ENCODE measurements at places on chromosomes 12 and 14. TPM values are rescaled to one million over a fixed set of nuclear protein-coding genes. Genes with fewer than 3 reads are reported as not detected.

DNA sequence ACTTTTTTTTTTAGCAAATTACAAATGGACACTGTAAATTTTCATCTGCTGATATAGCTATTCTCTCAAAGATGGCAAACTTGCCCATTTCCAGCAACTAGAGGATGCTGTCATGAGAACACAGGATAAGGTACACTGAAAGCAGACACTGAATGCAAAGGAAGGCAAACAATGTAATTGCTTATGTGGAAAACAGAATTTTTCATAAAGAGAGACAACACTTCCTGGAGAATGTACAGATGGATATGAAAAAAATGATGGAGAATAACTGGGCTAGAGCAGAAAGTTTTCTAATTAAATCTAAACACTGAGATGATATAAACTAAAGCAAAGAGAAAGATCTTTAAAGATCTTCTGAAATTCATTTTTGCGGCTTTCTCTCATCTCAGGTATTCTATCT lies 581 bp downstream of the CD69 start:
- no peak for DNase-seq

DNA sequence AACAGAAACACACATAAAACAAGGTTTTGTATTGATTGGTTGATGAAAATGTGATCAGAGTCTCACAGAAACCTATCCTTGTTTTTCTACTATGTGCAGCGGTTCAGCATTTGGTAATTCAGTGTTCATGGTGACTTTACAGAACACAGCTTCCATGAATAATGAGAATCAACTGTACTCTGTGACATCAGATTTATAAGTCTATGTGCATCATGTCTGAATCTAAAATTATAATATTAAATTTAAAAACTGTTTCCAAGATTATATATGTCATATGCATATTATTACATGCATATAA lies 104.3 kb downstream of the SLC16A7 start:
- DNase-seq, result no peak

- no peak for DNase-seq
Measured at GRCh38 chr12:121288158-121288845, 8.2 kb downstream of the CAMKK2 start.

DNA sequence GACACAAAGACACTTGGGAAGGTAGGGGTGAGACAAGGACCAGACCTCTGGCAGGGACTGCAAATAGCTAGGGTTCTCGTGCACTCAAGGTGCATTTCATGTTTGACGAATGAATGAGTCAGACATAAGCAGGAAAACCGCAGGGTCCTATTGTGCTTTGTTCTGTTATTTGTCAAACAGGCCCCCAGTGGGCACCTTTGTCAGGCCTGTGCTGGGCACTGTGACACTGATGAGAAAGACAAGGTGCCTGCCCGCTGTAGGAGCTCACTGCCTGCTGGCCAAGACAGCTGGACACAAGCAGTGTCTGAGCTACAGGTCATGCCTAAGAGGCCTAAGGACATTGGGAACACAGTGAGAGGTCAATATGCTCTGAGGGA lies 2.3 kb downstream of the OTUB2 start:
- DNase-seq, result no peak

TDG gene
- total RNA-seq, result 7.0 TPM

GRCh38 chr12:48651681-48652080 lies 30.4 kb downstream of the KANSL2 start:
- no peak for DNase-seq

- DNase-seq, result no peak
Measured at GRCh38 chr12:52308806-52309425, 12.3 kb downstream of the KRT83 start.

GRCh38 chr14:75579882-75580281 lies 1.5 kb downstream of the FLVCR2 start:
- DNase-seq, result peak; percentile 77

DNA sequence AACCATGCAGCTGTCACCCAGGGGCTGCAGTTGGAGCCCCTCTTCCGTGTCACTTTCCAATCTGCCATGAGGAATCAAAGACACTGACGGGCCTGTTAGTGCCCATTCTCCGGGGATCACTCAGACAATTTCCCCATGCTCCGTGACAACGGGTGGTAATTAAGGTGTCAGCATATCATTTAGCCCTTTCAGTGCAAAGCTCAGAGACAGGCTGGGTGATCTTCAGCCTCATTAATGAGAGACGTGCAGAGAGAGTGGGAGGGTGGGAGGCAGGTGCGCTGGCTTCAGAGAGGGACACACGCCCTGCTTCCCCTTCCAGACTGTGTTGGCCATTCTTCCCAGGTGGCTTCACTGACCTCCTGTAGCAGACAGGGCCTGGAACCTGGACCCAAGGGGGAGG lies 58.7 kb downstream of the MVK start:
- DNase-seq, result no peak

CRIP2 gene
- total RNA-seq, result 23.8 TPM

SOAT2 gene
- total RNA-seq, result 0.25 TPM

GRCh38 chr14:96100161-96101064 lies 61.3 kb downstream of the C14orf132 start:
- DNase-seq, result peak; percentile 84

- no peak for DNase-seq
Measured at GRCh38 chr14:98408024-98408555, 863.9 kb downstream of the BCL11B start.

DNA sequence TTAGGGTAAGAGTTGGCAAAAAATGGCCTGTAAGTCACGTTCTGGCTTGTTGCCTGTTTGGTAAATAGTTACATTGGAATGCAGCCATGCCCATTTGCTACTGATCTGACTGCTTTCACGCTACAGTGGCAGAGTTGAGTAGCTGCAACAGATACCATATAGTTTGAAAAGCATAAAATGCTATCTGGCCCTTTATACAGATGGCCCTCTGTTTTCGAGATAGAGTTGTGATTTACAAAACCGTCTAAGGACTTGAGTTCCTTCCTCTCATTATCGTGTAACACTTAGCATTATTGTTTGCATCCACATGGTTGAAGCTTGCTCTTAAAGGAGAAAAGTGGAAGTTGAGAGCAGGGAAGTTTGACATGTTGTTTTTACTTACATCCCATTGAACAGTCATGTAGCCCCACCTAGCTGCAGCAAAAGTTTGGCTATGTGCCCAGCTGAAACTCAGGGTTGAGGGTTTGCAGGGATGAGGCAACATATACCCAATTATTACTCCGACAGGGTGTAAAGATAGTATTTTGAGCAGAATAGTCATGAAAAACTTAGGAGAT lies 11.3 kb upstream of the SCFD1 start:
- DNase-seq, result peak; percentile 65

DNA sequence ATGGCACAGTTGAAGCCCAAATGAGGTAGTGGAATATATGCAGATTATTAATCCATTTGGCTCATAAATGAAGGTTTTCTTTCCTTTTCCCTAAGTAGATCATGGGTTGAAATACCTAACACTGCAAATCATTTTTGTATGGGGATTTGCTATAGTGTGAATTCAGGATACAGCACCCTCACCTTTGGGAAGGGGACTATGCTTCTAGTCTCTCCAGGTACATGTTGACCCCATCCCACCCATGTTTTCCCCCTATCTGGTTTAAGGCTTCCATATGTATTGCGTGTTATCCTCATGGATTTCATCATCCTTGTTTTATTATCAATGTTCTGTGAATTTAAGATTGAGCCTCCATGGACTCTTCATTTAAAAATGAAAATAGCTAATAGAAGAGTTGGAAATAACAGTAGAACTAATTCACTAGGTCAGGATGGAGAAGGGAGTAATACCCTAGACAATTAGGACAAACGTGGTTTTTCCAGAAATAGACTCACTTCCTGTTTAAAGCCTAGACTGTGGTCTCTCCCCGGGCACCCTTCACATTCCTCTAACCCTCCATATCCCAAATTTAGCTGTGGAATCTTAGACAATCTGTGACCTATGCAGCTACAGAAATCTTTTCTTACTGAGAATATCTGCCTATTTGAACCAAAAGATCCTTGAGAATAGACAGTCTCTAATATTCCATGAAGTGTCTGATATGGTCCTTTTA lies 56.5 kb downstream of the DAD1 start:
- DNase-seq, result no peak

GRCh38 chr12:69886109-69886508 lies 61.1 kb downstream of the MYRFL start:
- no peak for DNase-seq

PROX2 gene
- not detected for total RNA-seq

RHOJ gene
- total RNA-seq, result 1.8 TPM

DNA sequence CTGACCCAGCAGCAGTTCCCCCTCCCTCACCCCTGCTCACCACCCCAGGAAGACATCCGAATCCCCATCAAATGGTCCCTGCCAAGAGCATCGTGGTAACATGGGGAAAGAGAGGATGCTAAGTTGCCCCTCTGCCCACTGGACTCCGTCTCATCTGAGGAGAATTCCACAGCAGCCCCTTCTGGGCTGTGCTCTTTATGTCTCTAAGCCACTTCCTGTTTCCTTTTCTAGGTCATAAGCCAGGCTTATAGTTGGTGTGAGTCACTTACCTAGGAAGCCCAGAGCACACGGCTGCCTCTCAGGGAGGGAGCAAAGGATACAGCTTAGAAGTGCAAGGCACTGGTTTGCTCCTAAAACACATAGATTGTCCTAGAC lies 76.0 kb downstream of the VCPKMT start:
- DNase-seq, result no peak

- DNase-seq, result peak; percentile 75
Measured at GRCh38 chr12:104381731-104382480, 74.8 kb upstream of the CHST11 start.

- DNase-seq, result no peak
Measured at GRCh38 chr12:78119351-78119918, 288.7 kb downstream of the NAV3 start.

GRCh38 chr14:100865682-100866591 lies 37.6 kb downstream of the RTL1 start:
- DNase-seq, result no peak

SLC39A9 gene
- 55.2 TPM for total RNA-seq

GRCh38 chr14:100634026-100634425 lies 46.8 kb upstream of the BEGAIN start:
- DNase-seq, result no peak

DNA sequence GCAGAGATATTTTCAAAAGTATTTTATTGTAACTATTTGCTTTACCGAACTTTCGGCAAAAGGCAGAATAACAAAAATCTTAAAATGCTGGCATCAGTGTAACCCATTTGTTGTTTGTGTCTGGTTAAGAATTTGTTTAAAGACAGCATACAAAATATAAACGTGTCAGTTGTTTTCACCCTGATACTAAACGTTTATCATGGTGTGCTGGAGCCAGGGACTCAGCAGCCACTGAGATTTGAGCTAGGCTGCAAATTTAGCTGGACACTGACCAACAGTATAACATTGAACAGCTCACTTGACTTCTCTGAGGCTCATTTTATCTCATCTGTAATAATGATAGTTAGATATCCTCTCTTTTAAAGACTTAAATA lies 183.7 kb downstream of the TMTC3 start:
- no peak for DNase-seq

USP5 gene
- total RNA-seq, result 48.0 TPM
